Glomerular endothelial cell (primary cell): ENCODE measurements at places on chromosomes 1 and 21. TPM values are rescaled to one million over a fixed set of nuclear protein-coding genes. Genes with fewer than 3 reads are reported as not detected.

GRCh38 chr1:10760566-10761502, 35.6 kb downstream of the CASZ1 start:
- DNase-seq, result no peak

Gene ZNF697
- 24.5 and 25.4 TPM in 2 replicates for total RNA-seq

GRCh38 chr1:156488566-156489165, 11.9 kb downstream of the MEF2D start:
- DNase-seq, result no peak

GRCh38 chr1:248231117-248231516, at the start of gene OR2M4:
OR2M4 (plus strand) TSS chr1:248231417; CDS start chr1:248238929, 7,512 bp downstream.
- DNase-seq, result no peak

Gene IFI44
- 8.2 and 35.1 TPM in 2 replicates for total RNA-seq
